ENCODE measurements at places on chromosomes 4 and X.

GRCh38 chr4:185735866-185736400 lies 76.1 kb downstream of the SORBS2 start:
- no peak for DNase-seq

GRCh38 chr4:98505992-98506391 lies 152.4 kb downstream of the TSPAN5 start:
- no peak for DNase-seq

- no peak for DNase-seq
These were observed 92.9 kb upstream of the GRID2 start for GRCh38 chr4:92210906-92211305.

DNA sequence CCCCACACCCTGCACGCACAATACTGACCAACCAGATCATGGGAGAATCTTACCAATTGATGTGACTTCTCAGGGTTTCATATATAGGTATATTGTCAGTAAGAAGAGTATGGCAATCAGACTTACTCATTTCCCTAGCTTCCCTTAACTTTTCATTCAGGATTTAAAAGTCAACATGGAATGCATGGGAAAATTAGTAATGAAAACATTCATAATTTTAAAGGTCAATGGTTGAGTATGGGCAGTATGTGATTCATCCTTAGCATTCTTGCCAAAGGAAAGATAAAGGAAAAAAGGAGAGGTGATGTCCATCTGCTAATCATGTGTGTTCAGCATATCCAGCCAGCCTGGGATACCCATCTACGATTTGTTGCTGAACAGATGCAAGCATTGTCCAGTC lies 4.0 kb downstream of the DIPK2B start:
- DNase-seq: no peak

- DNase-seq: no peak
These were observed 9.7 kb downstream of the PDZD4 start for GRCh38 chrX:153820601-153821000.

- DNase-seq: no peak
These were observed 973 bp downstream of the ADAMTS3 start for GRCh38 chr4:72567821-72568675.

Measured in T-helper 2 cell (primary cell).